GF-D8 (cell line): ENCODE measurements at places on chromosomes 13 and 19.
A peak's percentile ranks its signal among the peaks of the same experiment; 100 is the strongest.

GRCh38 chr13:40671956-40672764, 5.7 kb upstream of the FOXO1 start:
- no peak for DNase-seq

- DNase-seq = no peak
These were observed 207.5 kb downstream of the ENOX1 start for GRCh38 chr13:43579321-43579720.

DNA sequence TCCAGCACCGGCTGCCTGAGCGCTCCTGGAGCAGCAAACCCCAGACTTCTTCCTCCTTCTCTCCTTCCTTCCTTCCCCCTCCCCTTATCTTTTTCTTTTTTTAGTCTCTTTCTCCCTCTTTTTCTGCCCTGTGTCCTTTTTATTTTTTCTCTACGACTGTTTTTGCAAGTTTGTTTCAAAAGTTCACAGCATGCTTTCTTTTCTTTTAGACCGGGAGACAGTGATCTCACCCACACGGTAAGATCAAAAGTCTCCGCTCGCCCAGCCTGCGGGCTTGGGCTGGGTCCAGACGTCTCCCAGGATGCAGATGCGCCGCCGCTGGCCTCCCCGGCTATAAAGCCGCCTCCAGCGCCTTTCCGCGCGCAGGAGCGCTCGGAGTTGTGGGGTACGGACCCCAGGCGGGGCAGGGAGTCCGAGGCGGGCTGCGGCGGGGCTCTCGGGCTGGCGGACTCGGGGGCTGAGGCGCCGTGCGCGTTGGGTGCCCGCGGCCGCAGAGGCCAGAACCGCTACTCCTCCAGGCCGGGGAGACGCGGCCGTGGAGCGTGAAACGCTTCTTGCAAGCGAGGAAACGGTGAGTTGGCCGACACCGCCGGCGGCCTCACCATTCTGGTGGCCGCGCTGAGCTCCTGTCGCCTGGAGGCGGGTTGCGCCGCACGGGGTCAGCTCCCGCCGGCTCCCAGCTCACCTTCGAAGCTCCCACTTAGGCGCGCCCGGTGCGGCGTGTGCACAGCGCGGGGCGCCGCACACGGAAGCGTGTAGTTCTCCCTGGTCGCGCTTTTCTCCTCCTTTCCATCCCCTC, 2.0 kb upstream of the TSHZ3 start:
- no peak for DNase-seq

- no peak for DNase-seq
These were observed 5.1 kb downstream of the UNC13A start for GRCh38 chr19:17683078-17683477.

- DNase-seq = peak; percentile 61
These were observed 8.5 kb downstream of the MOB3A start for GRCh38 chr19:2087621-2088100.

DNA sequence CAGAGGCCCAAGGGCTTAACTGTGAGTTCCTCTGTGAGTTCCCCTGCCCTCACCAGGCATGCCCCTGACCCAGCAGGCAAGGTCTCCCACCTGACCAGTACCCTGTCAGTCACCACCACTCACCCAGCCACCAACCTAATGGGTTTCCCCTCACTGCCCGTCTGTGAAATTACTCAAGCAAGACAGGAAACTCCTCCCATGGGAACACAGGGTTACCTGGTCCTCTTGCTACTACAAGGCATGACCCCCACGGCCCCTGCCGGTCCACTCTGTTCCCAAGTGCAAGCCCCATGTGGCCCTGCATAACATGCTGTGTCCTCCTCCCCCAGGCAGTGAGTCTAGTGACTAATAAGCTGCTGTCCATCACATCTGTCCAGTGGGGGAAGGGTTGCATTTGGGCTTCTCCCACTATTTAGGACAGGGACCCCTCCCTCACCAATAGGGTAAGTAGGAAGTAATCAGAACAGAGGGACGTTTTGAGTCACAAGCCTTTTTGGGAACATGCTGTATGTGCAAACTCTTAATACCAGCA, 8.0 kb upstream of the DHRS12 start:
- DNase-seq = no peak

DNA sequence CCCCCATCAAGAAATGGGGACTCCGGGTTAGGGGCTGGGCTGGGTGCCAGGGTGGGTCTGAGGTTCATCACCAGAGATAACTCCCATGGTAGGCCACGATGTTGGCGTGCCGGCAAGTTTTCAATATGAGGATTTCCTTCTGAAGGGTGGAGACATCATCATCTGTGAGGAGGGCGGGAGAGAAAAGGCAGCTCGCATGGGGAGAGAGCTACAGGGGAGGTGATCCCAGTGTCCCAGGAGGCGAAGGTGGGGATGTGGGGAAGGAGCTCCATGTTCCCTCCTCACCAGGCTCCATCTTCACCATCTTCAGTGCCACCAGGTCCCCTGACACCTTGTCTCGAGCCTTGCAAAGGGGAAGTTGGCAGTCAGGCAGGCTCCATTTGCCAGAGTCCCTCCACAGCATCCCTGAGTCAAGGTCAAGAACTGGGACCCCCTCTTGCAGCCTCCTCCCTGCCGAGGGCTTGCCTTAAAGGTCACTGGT, 430 bp downstream of the MAP4K1 start:
- no peak for DNase-seq

DNA sequence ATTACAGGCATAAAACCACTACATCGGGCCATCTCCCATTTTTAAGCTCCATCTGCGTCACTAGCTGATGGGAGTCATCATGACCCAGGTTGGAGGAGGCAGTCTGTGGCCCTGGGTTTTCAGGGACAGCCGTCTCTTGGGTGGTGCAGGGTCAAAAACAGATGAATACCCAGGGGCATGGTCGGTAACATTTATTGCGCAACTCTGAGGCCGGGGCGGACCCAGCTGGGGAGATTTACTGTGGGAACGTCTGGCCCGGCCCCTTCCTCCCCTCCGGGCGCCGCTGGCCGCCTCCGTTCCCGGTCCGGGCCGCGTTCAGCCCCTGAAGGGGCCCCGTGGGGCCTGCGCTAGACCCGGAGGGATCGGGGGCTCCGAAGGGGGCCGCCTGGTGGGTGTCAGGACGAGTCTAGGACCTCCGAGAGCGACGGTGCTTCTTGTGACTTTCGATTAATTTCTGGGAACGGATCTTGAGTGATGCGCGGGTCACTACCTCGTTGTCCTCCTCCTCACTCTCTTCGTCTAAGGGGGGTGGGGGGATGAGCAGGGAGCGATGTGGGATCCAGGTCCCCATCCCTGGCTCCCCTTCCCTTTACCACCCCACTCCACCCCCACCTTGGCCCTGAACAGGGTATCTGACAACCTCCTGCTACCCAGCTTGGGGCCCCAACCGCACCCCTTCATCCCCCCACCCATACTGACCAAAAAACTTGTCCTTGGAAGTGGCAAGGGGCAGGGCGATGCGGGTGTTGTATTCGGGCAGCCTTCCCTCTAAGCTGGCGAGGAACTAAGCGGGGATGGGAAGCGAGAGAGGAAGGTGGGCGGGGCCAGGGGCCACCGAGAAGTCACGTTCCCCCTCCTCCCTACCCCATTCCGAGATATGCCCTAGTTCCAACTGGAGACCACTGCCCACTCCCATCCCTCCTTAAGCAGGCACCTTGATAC, 1.6 kb upstream of the RGL3 start:
- DNase-seq = no peak
